ENCODE measurements at places on chromosomes 1 and 21. TPM values are rescaled to one million over a fixed set of nuclear protein-coding genes. Genes with fewer than 3 reads are reported as not detected.

- H3K36me3 ChIP-seq, result no peaks in the 10 kb centered on the region
- H3K27me3 ChIP-seq, result no peaks in the 10 kb centered on the region
- no peak for DNase-seq
- no peak overlapping the region for H3K27ac ChIP-seq
- H3K4me3 ChIP-seq, result no peak overlapping the region
These were observed 7.9 kb upstream of the GUCA2B start for GRCh38 chr1:42145389-42145716.

SPRR4 gene
- total RNA-seq, result not detected

- no peak for DNase-seq
- no peaks in the 10 kb centered on the region for H3K4me1 ChIP-seq
- no peak overlapping the region for H3K27ac ChIP-seq
- H3K27me3 ChIP-seq, result no peaks in the 10 kb centered on the region
- H3K4me3 ChIP-seq, result no peak overlapping the region
These were observed 23.5 kb upstream of the LMO4 start for GRCh38 chr1:87305151-87305550.

KCNE2 gene
- total RNA-seq, result not detected

DNA sequence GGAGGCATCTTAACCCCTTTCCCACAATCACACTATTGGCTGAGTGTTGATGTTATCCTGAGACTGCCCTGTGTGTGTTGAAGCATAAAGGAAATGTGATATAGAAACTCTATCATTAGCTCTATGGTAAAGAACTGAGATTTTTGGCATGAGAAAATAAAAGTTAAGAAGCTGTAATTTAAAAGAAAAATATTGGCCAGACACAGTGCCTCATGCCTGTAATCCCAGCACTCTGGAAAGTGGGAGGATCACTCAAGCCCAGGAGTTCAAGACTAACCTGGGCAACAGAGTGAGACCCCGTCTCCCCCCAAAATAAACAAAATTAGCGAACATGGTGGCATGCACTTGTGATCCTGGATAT, 14.2 kb upstream of the RIPK4 start:
- H3K27me3 ChIP-seq, result peaks cover 18% of the 10 kb centered on the region
- H3K4me3 ChIP-seq, result no peak overlapping the region
- no peak overlapping the region for H3K27ac ChIP-seq
- no peak for DNase-seq

UBXN10 gene
- 2.5 TPM for total RNA-seq

NDC1 gene
- 5.2 TPM for total RNA-seq

SELENON gene
- 11.1 TPM for total RNA-seq

GRCh38 chr1:181486098-181486420, 2.7 kb downstream of the CACNA1E start:
- no peaks in the 10 kb centered on the region for H3K4me1 ChIP-seq
- H3K36me3 ChIP-seq, result no peaks in the 10 kb centered on the region
- H3K27ac ChIP-seq, result no peak overlapping the region
- no peak overlapping the region for H3K4me3 ChIP-seq

- no peaks in the 10 kb centered on the region for H3K27me3 ChIP-seq
- no peak overlapping the region for H3K27ac ChIP-seq
- H3K4me3 ChIP-seq, result no peak overlapping the region
- DNase-seq, result no peak
These were observed 222.9 kb upstream of the KCNK2 start for GRCh38 chr1:214859647-214860046.

GRCh38 chr1:40944326-40944725, 35.2 kb upstream of the CTPS1 start:
- H3K27me3 ChIP-seq, result peaks cover 2% of the 10 kb centered on the region
- H3K36me3 ChIP-seq, result no peaks in the 10 kb centered on the region
- no peaks in the 10 kb centered on the region for H3K4me1 ChIP-seq

DNA sequence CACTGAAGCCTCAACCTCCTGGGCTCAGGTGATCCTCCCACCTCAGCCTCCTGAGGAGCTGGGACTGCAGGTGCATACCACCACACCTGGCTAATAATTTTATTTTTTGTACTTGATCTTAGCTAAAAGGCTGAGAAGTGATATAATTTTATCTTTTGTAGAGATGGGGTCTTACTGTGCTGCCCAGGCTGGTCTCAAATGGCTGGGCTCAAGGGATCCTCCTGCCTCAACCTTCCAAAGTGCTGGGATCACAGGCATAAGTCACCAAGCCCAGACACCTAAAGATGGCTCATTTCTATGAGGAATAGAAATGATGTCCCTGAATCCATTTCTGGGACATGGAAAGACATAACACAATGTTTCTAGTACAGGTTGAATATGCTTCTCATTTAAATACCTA, 57.8 kb downstream of the TOMM20 start:
- DNase-seq, result no peak
- no peak overlapping the region for H3K27ac ChIP-seq
- peaks cover 19% of the 10 kb centered on the region for H3K4me1 ChIP-seq
- H3K4me3 ChIP-seq, result no peak overlapping the region

LIN28A gene
- not detected for total RNA-seq

DPH5 gene
- 17.1 TPM for total RNA-seq

DNA sequence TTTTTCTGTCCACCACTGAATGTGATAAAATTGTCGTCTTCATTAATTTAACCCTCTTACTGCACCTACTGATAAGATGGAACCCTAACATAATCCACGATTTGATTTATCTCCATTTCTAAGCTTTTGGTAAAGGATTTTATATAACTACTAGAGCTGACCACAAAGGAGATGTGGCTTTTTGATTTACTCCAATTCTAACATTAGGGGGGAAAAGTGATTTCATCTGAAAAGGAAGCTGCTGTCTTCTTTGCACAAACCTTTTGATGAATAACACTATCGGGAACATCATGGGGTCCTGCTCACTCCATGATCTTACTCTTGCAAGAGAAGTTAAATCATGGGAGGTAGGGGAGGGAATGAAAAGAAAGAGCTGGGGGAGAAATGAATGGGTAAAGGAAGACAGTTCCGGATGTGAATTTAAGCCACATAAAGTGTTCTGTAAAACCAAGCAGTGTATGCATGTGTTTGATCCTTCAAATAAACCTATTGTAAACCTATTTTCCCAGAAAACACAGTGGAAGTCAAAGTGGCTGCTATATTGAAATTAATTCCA, 161.8 kb downstream of the GABPA start:
- H3K4me1 ChIP-seq, result no peaks in the 10 kb centered on the region
- DNase-seq, result no peak
- no peaks in the 10 kb centered on the region for H3K27me3 ChIP-seq
- H3K36me3 ChIP-seq, result no peaks in the 10 kb centered on the region
- H3K27ac ChIP-seq, result no peak overlapping the region

GRCh38 chr1:31412732-31413404, at the start of gene SERINC2:
Gene SERINC2, plus strand, starts transcription at chr1:31413213. Its CDS starts 53 bp downstream, at chr1:31413266.
- H3K27ac ChIP-seq, result no peak within 1 kb of the TSS
- H3K4me1 ChIP-seq, result peaks cover 14% of the 10 kb centered on the region
- peak; percentile 46 for DNase-seq
- H3K36me3 ChIP-seq, result no peaks in the 10 kb centered on the region
- H3K4me3 ChIP-seq, result peak within 1 kb of the TSS; percentile 12

DNA sequence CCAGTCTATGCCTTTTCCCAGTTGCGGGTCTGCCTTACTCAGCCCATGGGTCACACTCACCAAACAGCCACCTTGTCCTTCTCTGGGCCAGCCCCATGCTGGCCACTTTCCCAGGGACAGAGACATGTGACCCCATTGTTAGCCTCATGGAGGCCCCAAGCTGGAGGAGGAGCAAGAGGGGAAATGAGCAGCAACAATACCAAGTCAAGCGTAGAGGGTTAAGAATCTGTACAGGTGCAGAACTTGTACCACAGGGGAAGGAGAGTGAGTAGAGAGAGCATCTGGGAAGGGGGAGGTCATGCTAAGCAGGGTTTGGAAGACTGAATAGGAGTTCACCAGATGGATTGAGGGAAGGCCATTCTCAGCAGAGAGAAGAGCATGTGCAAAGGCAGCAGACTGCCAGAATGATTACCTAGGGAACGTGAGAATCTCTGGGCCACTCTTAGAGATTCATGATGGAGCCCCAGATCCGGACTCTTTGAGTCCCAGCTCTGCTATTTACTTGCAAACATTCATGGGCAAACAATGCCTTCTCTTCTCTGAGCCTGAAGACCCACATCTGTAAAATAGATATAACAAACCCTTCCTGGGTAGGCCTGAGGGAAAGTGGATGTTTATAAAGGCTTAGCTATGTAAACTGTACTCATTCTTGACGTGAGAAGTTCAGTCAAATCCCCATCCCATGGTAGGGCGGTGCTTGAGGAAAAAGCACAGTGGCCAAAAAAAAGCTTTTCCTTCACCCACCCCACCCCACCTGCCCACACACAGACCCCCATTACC, 2.8 kb upstream of the SLC2A1 start:
- no peak for DNase-seq
- no peak overlapping the region for H3K27ac ChIP-seq
- H3K36me3 ChIP-seq, result no peaks in the 10 kb centered on the region
- no peaks in the 10 kb centered on the region for H3K27me3 ChIP-seq
- no peak overlapping the region for H3K4me3 ChIP-seq

- H3K4me3 ChIP-seq, result no peak overlapping the region
- DNase-seq, result no peak
- H3K27me3 ChIP-seq, result peaks cover 6% of the 10 kb centered on the region
- H3K36me3 ChIP-seq, result no peaks in the 10 kb centered on the region
These were observed 154.2 kb downstream of the TENT5C start for GRCh38 chr1:117760069-117760468.

SPRR2A gene
- total RNA-seq, result not detected

GRCh38 chr1:45730780-45731319, 19.6 kb downstream of the IPP start:
- no peaks in the 10 kb centered on the region for H3K4me1 ChIP-seq
- no peak overlapping the region for H3K27ac ChIP-seq
- H3K27me3 ChIP-seq, result no peaks in the 10 kb centered on the region
- peaks cover 9% of the 10 kb centered on the region for H3K36me3 ChIP-seq
- no peak for DNase-seq

GBP3 gene
- 36.1 TPM for total RNA-seq

DNA sequence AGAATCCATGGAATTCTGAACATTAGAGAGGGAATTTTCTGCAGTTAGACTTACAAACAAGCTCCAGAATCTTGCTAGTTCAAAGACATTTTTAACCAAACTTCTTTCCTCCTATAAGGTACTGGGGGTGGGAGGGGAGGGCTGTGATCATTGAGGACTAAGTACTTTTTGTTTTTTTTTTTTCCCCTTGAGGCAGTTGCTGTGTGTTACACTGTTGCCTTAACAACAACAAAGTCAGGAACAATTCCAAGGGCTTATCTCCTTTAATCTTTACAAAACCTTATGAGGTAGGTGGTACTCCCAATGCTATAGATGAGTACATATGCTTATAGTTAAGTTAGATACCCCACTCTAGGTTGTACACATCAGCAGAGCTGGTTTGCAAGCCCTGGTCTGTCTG, 62.9 kb downstream of the PPP1R12B start:
- H3K36me3 ChIP-seq, result no peaks in the 10 kb centered on the region
- no peak overlapping the region for H3K4me3 ChIP-seq
- H3K4me1 ChIP-seq, result no peaks in the 10 kb centered on the region
- no peaks in the 10 kb centered on the region for H3K27me3 ChIP-seq
- no peak for DNase-seq

DNA sequence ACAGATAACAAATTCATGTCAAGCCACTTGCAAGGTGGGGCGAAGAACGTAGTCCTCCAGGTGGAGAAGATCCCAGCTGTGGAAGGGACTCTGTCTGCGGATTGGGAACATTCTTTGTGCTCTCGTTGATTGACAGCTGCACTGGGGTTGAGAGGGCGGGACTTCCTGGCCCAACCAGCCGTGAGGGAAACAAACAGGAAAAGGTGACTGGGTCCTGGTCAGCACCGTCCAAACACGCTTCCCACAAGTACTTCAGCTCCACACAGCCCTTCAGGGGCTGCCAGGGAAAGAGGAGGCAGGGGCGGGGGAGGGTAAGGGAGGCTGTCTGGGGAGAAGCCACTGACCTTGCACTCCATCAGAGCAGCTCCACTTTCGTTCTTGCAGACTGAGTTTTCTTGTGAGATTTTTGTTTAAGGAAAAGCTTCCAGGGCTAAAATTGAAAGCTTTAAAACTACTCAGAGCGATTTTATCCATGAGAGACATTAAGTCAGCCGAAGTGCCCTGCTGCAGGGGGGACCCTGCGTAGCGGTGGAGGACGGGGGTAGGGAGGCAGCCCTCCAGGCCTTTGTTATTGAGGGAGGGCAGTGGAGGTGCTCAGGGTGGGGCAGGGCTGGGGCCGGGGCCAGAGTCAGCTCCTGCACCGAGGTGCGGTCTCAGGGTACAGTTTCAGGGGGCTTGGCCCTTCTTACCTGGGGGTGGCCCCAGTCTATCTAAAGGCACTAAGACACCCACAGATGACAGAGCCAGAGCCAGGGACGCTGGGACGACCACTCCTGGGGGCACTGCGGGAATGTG, 21.6 kb upstream of the STUM start:
- H3K36me3 ChIP-seq, result no peaks in the 10 kb centered on the region
- no peak overlapping the region for H3K27ac ChIP-seq
- H3K4me3 ChIP-seq, result no peak overlapping the region
- no peak for DNase-seq
- no peaks in the 10 kb centered on the region for H3K27me3 ChIP-seq
- no peaks in the 10 kb centered on the region for H3K4me1 ChIP-seq

DNA sequence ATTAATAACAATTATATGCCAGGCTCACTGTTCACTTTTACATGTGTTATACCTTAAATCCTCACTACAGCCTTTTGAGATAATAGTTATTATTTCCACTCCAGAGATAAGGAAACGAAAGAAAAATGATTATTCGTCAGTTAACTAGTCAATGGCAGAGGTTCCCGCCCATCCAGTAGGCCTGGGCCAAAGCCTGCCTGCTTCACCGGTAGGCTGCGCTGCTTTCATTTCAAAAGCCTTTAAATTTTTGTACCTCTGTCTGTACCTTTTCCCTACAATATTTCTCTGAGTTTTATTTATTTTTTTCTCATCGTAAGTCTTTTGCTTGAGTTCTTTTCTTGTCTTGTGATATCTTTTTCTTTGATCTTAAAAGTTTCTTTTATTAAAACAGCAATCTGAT, 3.6 kb downstream of the GPR52 start:
- no peaks in the 10 kb centered on the region for H3K36me3 ChIP-seq
- H3K27me3 ChIP-seq, result no peaks in the 10 kb centered on the region
- no peaks in the 10 kb centered on the region for H3K4me1 ChIP-seq
- DNase-seq, result no peak

SMCP gene
- not detected for total RNA-seq

DNA sequence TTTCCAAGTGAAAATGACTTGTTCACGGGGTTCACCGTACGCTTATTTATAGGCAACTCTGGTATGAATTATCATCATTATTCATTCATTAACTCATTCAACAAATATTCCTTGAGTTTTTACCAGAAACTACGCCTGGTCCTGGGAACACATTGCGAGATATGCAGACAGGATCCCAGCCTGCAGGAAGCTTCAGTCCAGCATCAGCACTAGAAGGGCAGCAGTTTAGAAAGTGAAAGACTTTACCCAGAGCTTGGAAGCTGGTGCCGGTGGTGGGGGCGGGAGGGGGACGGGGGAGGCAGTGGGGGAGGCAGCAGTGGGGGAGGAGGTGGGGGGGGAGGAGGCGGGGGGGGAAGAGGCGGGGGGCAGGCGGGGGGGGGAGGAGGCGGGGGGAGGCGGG, 55.9 kb downstream of the SETD4 start:
- H3K27me3 ChIP-seq, result peaks cover 2% of the 10 kb centered on the region
- H3K4me1 ChIP-seq, result no peaks in the 10 kb centered on the region
- no peaks in the 10 kb centered on the region for H3K36me3 ChIP-seq
